ENCODE measurements at places on chromosomes 7 and 10.

GRCh38 chr10:59898125-59898835, 8.1 kb downstream of the CCDC6 start:
- no peak for DNase-seq

- no peak for DNase-seq
Measured at GRCh38 chr7:110889335-110889734, 201.6 kb upstream of the LRRN3 start.

DNA sequence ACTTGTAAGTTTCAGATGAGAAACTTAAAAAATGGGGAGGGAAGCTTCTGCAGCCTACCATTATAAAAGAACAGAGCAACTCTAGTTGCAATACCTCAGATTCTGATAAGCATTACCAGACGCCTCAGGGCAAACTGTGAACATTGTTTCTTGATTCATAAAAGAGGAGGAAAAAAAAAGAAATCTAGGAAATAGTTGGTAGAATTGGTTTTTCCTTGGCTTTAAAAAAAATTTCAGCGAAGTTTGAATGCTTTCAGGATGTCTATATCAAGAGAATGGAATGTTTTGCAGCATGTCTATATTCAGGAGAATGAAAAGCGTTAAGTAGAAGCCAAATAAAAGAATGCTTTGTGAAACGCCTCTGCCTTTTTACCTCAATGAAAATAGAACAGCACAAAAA, 17.5 kb upstream of the ANLN start:
- DNase-seq = no peak

- DNase-seq = no peak
Measured at GRCh38 chr10:76786504-76787072, 851.0 kb downstream of the KCNMA1 start.

DNA sequence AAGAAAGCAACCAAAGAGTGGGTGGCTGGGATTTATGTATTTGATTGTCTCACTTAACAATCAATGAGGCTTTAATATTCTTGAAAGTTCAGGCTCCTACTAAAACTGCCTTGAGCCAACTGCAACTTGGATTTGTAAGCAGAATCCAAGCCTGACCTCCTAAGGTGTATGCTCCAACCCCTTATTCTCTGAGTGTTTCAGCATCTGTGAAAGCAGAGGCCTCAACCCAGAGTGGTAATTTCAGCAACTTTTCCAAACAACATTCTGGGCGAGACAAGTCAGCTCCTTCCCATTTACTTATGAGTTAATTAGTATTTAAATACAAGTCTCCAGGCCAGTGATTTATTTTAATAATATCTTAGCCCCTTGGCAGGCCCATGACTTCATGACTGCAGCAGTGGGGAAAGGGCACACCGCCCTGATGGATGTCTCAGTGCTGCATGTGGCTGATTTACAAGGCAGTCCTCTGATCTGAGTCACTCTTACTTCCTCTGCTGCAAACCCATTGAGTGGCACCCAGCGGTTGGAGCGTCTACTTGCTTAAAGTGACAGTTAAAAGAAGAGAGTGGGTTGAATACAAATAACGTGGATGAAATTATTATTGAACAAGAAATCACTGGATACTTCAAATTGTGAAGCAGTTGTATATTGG, 209.1 kb downstream of the TRIL start:
- DNase-seq = peak; percentile 53

GRCh38 chr7:38327637-38328036, 54.2 kb upstream of the TARP start:
- DNase-seq = no peak

GRCh38 chr7:152572101-152572500, 103.8 kb downstream of the XRCC2 start:
- no peak for DNase-seq

GRCh38 chr7:147607157-147607800, 983.3 kb upstream of the C7orf33 start:
- DNase-seq = no peak

DNA sequence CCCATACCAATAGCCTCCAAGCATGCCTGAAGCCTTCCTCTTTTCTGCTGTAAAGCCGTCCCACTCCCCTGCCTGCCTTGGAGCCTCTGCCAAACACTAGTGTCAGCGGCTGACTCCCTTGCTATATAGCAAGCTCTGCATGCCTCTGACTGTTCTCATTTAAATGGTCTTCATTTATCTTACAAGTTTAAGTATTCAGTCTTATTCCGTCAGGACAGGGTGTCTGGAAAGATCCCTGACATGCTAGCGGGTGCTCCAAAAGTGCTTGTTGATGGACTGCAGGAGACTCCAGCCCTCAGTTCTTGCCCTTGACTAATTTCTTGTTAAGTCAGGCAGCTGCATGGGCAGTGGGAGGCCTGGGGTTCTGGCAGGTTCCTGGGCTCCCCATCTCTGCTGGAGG, 298.7 kb downstream of the GFRA1 start:
- no peak for DNase-seq

GRCh38 chr10:106987362-106987761, 177.1 kb downstream of the SORCS1 start:
- no peak for DNase-seq

- no peak for DNase-seq
Measured at GRCh38 chr10:100981178-100981772, 6.0 kb downstream of the MRPL43 start.

GRCh38 chr10:99695761-99696160, 36.2 kb downstream of the COX15 start:
- DNase-seq = no peak

DNA sequence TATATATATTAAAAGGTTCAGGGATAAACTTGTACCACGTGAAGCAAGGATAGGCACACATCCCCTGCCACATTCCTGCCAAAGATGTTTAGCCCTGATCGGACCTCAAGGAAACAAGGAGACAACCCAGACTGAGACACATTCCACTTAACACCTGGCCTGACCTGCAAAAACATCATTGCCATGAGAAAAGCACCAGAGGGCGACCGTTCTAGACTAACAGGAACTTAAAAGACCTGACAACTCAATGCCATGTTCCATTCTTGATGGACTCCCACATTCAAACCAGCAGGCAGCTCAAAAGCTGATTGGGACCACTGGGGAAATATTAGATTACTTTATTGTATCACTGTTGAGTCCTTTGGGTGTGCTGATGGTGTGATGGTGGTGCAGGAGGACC, 8.1 kb upstream of the PDGFA start:
- DNase-seq = no peak

- DNase-seq = no peak
Measured at GRCh38 chr7:99667179-99667578, 12.6 kb downstream of the CYP3A5 start.

GRCh38 chr10:120607016-120607709, 150.1 kb downstream of the PLPP4 start:
- DNase-seq = peak; percentile 78

- DNase-seq = no peak
Measured at GRCh38 chr7:138433583-138434443, 26.2 kb upstream of the TRIM24 start.

DNA sequence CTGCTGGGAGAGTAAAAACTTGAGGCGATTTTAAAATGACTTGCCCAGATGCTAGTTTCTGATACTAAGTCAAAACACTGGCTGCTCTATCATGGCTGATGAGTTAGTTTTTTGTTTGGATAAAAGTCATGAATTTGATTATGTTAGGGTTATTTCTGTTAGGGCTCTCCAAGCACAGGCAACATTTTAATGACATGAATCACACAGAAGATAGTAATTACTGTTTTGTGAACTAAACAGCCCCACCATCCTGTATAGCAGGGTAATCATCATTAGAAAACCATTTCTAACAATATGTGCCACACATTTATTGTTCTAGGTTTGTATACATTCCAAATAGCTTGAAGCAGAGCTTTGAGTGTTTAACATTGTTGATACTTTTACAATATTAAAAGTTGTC, 750.3 kb downstream of the ANKRD7 start:
- DNase-seq = no peak

GRCh38 chr7:35975851-35976454, 175.1 kb downstream of the SEPTIN7 start:
- peak; percentile 79 for DNase-seq

DNA sequence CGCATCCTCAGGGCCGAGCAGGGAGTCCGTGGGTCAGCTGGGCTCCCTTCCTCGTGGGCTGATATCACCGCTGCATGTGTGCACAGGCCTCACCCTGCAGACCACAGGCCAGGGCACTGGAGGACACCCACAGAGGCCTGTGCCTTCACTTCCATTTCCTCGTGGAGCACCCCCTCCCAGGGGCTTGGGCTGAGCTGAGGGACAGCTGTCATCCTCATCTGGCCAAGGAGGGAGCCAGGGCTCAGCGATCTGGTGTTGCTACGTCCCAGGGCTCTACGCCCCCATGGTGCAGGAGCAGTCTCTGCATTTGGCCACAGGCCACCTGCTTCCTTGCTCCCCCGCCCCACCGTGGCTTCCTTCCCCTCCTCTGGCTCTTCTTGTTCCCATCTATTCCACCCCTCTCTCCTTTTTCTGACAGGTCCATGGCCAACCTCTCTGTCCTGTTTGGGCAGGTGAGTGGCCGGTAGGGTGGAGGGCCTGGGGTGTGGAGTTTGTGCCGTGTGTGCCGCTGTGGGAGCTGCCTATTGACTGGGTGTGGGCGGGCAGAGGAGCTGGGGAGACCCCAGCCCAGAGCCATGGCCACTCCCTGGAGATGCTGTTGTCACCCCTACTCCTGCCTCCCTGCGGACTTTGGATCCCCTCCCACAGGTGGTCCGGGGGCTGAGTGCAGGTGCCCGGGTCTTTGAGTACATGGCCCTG, 8.3 kb upstream of the ASIC3 start:
- DNase-seq = no peak

DNA sequence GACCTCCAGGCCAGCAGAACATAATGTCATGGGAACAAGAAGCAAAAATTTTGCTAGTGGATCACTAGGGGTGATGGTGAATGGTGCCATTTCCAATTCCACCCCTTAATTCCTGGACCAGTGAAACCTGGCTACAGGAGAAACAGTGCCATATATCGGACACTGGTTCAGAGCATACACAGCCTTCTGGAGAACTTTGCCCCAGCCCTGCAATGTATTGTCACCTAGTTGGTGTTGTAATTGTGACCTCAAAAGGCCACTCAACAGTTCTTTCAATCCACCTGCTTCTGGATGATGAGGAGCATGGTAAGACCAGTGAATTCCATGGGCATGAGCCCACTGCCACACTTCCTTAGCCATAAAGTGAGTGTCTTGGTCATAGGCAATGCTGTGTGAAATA, 59.8 kb upstream of the AASS start:
- DNase-seq = no peak
